Stimulated activated CD4-positive, alpha-beta T cell treated with anti-CD3 and anti-CD28 coated beads, Interleukin-15, amount 100 ng/mL, for 1 hour (primary cell): ENCODE measurements at places on chromosomes 1 and 21.

GRCh38 chr21:36909423-36909822 is 57.0 kb downstream of the HLCS start:
- no peak for DNase-seq

- peak; percentile 40 for DNase-seq
Observed at GRCh38 chr1:52632732-52633290, at the start of gene SHISAL2A. TSS of gene SHISAL2A (plus strand) at chr1:52633168. CDS start at chr1:52633494, 326 bp downstream.

DNA sequence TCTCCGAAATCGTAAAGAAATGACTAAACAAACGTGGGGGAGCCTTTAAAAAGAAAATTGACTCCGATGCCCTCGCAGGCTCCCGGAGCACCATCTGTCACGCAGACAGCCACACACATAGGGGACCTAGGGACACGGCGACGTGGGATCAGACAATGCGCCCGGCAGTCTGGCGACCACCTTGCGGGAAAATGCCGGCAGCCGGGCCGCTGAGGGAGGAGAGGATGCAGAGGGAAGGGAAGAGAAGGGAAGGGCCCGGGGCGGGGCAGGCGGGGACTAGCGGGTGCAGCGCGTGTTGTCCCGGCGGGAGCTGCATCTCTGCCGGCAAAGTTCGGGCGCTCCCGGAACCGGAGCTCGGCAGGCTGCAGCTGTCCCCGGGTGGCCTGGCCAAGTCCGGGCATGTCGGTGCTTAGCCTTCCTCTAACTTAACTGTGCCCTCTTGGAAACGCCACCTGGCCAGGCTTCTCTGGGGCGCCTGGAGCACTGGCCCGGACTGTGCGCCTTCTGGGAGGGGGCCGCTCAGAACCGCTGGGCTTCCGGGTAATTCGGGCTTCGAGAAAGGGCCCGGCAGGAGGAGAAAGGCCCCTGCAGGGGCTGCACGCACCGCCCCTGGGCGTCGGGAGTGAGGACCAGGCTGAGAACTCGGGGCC is 1.8 kb downstream of the NHLH2 start:
- no peak for DNase-seq

DNA sequence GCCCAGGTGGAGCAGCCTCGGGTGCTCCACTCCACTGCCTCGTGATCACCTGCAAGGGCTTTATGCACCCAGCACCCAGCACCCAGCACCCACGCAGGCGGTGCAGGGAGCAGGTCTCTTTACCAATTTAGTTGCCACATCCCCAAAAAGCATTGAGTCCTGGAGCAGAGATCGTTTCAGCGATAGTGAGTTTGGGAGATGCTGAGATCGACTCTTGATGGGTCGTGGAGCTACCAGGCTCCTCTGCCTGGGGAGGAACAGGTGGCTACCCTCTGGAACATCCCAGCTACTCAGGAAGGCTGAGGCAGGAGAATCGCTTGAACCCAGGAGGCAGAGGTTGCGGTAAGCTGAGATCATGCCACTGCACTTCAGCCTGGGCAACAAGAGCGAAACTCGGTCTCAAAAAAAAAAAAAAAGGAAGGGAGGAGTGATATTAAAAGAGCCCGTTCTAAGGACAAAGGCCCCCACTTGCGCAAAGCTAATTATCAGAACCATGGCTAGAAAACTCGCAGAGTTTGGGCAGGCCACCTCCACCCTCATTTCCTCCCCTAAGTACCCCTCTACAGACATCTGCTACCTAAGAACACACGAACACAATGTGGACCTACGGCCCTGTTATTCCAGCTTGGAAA is 106.5 kb upstream of the SLC45A1 start:
- no peak for DNase-seq

DNA sequence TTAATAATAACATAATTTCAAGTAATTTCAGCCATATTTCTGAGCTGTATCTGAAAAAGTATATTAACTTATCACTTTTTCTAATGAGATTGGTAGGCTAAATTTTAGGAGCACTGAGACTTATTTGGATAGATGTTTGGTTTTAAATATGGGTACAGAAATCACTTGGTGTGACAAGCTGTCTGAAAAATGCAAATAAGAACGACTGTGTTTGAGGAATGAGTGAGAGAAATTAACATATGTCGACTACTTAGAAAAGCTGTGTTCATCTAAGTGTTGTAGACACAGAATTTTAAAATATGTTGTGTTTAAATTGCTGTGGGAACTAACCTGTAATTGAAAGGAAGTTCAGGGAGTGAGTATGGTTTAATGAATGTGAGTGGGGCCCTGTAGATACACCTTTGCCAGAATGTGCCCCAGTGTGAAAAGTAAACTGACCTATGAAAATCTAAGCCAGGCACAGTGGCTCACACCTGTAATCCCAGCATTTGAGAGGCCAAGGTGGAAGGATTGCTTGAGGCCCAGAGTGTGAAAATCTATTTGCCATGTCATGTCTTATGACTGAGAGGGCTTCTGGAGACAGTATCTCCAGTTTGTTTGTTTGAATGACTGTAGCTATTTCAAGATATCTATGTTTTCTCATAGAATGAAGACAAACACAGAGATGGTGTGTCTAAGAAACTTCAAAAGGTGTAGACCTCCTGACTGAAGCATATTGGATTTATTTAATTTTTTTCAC is 53.8 kb upstream of the LRRC8C start:
- no peak for DNase-seq

GRCh38 chr1:56418151-56418631 is 161.2 kb downstream of the PLPP3 start:
- no peak for DNase-seq

DNA sequence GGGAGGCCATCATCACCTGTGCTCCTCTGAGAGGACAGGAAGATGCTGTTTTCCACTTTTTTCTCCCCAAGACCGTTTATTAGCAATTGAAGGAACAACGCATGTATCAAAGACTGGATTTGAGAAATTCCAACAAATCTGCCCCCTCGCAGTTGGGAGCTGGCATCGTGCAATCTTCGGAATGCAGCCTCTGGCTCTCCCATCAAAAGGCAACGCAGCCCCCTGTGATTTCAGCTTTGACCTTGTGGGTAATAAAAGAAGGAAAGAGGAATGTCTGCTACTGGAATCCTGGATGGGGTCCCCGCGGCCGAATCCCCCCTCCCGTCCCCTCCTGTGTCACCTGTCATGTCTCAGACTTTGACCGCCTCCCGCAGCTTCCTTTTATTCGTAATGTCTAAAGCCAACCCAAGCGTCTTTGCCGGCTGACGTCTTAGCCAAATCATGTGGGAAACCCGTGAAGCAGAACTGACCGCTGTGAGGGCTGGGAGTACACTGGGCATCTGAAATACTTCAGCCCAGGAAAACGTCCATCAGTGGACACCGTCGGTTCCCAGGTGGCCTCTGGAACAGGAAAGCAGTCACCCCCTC is 101.5 kb downstream of the WDR4 start:
- no peak for DNase-seq

GRCh38 chr1:27891196-27891889 is 19.0 kb downstream of the THEMIS2 start:
- DNase-seq, result no peak

DNA sequence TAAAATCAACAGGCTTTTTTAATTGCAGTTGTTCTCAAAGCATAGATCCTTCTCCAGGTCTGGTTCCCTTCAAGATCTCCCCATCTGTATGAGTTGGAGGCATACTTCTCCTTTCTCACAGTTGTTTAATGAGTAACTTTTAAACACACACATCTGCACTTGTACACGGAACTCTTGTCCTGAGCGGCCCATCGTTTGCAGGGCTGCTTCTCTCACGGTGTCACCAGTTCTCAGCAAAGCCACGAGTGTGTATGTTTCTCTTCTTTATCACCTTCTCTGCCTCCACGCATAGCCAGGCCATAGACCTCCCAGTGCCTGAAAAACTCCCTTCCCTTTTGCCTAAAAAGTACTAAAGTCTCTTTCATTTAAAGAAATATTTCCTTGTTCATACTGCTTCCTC is 68.7 kb upstream of the ROR1 start:
- DNase-seq, result no peak

DNA sequence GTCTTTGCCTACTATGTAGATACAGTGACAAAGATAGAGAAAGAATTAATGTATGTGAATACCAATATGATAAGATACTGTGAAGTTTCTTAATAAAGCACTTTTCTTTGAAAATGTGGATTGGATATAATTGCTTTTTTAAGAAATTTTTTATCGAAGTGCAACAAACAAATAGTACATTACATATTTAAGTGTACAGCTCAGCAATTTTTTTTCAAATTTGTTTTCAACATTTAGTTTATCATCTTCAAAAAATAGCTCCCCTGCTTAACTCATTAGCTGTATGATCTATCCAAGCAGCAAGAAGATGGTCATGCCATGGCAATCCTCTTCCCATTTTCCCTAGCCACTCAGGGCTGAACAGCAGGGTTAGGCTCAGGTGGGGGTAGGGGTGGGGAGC is 40.5 kb downstream of the NEK7 start:
- no peak for DNase-seq

DNA sequence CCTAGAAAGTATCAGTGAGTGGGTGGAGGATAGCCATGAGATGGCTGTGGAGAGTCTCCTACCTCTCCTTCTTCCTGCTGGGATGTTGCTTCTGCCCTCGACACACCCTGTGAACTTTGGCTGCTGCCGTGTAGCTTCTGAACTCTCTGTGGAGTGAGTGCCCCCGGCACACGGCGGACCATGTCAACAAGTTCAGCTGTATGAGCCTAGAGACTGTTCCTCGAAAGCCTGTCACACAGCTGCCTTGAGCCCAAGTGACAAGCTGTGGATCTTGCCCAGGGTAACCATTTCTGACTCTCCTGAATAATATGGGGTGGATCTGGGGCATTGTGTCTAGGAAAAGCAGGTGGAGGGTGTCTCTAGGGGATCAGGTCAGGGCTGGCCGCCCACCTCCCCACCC is 143.2 kb downstream of the NOS1AP start:
- no peak for DNase-seq

DNA sequence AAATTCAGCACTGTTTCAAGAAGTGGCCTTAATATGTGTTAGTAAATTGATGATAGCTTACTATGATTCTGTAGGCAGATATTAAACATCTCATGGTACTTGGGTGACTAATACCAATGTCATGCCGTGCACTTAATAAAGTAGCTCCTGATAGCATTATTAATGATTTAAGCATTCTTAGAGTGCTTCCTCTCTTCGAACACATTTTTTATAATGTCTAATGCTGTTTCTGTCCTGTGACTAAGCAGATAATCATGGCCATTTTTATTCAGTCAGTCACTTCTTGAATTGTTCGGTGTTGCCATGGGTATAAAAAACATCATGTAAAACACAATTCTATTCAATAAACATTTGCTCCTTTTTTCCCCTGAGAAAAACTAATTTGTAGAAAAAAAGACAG is 804.6 kb upstream of the ADGRL4 start:
- no peak for DNase-seq

DNA sequence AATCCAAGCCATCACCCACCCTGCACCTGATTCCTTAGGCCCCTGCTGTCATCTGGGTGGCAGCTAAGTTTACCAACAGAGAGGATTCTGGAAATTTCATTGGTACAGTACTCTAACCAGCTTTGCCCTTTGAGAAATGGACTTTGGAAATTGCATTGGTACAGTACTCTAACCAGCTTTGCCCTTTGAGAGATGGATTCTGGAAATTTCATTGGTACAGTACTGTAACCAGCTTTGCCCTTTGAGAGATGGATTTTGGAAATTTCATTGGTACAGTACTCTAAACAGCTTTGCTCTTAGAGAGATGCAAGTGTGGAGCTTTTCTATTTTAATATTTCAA is 42.5 kb downstream of the MAB21L3 start:
- no peak for DNase-seq

DNA sequence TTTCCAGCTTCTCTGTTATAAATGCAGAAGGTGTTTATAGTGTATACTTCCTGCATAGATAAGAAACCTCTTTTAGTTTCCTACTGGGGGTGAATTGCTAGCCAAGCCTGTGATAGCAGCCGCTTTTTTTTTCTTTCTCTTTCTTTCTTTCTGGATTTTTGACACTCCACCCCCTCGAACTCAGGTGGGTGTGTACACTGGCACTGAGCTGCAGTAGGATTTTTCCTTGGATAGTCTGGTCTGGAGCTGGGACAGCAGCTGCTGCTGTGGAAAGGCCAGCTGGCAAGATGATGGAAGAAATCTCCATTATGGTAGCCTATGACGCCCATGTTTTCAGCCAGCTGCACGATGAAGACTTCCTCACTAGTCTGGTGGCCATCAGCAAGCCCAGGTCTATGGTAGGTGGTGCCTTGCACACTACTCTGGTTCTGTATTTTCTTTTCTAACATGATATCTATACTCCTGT is 122.5 kb upstream of the CACYBP start:
- no peak for DNase-seq

- no peak for DNase-seq
Observed at GRCh38 chr21:34679051-34679450, 10.3 kb downstream of the CLIC6 start.

- no peak for DNase-seq
Observed at GRCh38 chr1:89973471-89974127, 21.3 kb upstream of the ZNF326 start.

GRCh38 chr1:159746666-159747065 is 32.3 kb upstream of the CRP start:
- no peak for DNase-seq

DNA sequence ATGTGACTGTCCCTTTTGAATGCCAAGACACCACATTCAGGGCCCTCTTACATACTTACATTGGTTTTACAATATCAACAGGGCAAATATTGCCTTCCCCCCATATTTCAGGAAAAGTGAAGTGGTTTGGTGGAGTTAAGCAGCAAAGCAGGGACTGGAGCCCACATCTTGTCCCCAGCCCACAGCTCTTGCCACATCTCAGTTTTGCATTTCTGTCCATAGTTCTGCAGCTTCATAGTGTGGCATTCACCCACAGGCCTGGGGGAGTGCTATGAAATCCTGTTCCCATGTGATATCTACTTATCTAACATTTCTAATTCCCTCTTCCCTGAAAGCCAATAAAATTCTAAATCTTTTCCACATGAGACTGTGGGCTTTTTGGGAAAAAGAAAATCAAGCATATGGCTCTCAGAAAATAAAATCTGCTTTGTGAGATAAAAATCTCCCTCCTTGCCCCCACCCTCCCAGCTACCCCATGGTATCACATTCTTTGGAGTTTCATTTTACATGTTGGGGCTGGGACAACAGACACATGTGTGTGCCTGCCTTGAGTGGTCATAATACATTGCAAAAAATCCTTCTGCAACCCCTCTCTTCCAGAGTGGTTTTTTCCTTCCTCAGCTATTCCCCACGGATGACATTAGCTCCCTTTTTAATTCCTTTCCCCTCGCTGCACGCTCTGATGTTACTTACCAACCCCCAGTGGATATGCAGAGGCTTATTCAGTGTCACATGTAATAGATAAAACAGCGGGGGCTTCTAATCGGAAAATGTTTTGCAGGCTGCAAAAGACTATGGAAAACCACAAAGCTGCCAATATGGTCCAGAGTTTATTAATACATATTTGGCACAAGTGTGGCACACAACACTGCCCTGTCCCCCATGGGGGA is 20.5 kb upstream of the CD2 start:
- DNase-seq, result no peak

GRCh38 chr1:97245682-97246081 is 524.1 kb downstream of the PTBP2 start:
- no peak for DNase-seq
